ENCODE measurements at places on chromosomes 12 and 14.

GRCh38 chr14:70952485-70952884, 45.2 kb downstream of the PCNX1 start:
- no peak for DNase-seq

DNA sequence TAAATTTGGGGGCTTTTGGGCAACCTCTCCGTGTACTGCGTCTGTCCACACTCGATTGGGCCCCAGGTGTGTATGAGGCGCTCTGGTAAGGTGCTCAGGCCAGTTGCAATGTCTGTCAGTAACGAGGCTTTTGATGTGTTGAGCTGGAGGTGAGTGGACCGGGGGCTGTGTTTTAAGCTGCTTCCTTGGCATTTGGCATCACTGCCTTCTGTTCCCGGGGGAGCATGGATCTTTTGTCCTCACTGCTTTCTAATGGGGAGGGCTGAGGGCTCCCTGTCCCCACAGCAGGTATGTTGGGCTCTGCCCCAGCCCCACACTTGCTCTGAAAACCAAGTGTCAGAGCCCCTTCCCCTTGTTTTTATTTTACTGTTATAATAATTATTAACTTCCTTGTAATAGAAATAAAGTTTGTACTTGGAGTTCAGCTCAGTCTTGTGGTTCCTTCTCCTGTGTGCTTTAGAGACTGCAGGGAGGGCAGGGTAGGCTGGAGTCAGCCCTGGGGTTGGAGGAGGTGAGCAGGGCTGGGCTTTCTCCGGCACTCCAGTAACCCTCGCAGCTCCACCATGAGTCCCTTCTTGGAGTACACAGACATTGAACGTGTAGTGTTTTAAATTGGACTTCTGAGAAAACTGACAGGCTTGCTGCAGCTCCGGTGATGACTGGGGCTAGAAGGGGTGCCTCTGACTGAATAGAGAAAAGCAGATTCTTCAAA, 28.0 kb downstream of the TRAFD1 start:
- DNase-seq, result no peak

- no peak for DNase-seq
Observed at GRCh38 chr12:86660488-86661147, 404.4 kb upstream of the MGAT4C start.

GRCh38 chr12:59699421-59700152, 103.8 kb downstream of the SLC16A7 start:
- DNase-seq, result no peak

DNA sequence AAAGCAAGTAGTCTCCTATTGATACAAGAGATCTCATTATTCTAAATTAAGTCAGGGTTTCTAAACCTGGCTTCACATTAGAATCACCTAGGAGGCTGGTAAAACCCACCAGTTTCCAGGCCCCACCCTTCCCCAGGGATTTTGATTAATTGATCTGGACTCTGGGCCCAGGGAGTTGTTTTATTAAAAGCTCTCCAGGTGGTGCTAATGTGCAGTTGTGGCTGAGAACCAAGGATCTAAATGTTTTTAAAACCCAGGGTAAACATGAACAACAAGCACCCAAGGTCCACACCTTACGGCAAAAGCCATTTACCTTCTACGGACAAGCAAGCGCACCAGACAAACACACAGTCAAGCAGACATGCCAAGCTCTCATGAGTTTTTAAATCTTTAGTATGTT, 73.9 kb downstream of the SLC2A13 start:
- no peak for DNase-seq

DNA sequence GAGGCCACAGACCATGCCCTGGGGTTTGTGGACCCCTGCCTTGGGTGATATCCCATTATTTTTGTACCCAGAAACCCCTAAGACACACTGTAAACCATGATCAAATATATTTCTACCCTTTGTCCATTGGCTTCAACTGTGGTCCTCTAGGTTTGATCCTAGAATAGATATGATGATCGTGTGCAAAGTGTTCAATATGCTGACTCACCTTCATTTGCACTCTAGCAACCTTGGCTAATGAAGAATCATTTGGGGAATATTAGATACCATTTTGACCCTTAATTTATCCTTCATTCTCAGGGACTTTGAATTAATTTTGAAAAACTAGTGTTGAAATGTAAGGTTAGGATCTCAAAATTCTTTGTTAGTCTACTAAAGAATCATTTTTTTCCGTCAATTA, 73.1 kb upstream of the RAP1B start:
- DNase-seq, result no peak

DNA sequence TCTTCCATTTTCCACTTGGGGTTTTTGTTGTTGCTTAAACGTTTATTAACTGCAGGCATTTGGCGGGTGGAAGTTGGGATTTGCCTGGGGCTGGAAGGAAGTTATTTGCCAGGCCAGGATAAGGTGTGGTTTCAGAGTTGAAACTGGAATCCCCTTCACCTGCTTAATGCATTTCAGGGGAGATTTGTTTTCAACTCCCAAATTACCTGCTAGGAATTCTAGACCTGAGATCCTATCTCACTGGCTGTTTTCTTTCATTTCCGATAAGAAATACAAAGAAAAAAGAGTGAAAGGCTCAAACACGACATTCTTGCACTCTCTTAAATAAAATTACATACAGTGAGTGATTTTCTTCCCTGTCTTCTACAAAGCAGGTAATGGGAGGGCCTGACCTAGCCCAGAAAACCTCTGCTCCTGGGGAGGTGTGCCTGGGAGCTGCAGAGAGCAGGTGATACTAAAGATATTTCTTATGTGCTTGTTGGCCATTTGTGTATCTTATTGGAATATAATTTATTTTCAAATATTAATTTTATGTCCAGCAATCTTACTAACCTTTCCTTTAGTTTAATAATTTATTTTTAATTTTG, 278.2 kb downstream of the ZFP36L1 start:
- no peak for DNase-seq

DNA sequence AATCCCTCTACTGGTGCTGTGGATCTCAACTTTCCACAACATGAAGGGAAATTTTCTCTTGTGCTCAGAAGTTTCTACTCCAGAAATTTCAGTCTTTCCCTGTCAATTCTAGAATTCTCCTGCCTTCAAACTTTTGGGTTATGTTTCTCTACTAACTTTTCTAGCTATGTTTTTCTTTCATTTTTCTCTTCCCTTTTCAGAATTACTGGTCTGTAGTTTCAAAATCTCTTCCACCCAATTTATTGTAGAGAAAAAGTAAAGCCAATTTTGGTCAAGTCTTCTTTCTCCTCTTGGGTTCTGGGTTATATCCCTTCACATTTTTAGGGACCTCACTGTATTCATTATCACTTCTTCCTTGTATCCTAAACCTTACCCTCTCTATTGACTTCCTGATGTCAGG, 18.9 kb downstream of the CNTN1 start:
- DNase-seq, result no peak

DNA sequence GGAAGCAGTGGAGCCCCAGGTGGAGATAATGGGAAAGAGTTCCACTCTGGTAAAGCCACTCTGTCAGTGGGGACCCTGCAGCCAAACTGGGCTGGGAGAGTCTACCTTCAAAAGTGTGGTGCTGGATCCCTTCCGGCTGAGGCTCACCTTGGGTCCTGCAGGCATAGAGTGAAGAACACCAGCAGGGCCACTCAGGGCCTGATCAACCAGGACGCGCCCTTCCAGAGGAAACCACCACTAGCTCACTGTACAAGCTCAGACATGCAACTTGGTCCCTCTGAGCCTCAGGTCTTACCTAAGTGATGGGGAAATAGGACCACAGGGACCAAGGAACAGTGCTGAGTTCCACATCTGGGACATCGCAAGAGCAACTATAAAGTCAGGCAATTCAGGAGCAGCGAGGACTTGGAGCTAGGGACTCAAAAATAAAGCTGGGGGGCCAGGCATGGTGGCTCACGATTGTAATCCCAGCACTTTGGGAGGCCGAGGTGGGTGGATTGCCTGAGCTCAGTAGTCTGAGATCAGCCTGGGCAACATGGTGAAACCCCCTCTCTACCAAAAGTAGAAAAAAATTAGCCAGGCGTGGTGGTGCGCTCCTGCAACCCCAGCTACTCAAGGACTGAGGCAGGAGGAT, 5.9 kb upstream of the PRPH start:
- no peak for DNase-seq

- DNase-seq, result no peak
Observed at GRCh38 chr12:121451961-121452339, 52.0 kb downstream of the RNF34 start.

DNA sequence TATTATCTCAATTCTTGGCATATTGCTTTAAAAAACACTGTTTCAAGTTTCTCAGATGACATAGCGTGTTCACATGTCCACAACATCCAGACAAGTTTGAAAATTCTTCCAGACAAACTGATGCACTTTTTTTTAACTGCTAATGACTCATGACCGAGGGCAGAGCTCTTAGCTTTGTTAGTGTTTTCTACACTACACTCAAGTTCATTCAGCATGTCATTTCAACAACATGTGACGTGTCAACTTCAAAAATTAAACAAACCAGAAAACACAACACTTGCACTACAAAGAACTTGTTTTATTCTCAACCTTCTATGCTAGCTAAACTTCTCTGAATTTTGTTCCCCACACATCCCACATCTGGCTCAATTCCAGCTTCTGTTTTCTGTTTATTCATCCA, 1186.3 kb upstream of the FLRT2 start:
- no peak for DNase-seq

GRCh38 chr12:8078916-8079315, 3.2 kb upstream of the NECAP1 start:
- DNase-seq, result no peak

- DNase-seq, result no peak
Observed at GRCh38 chr14:24399999-24400718, 1.4 kb downstream of the NYNRIN start.

GRCh38 chr14:55724736-55725135, 144.7 kb downstream of the KTN1 start:
- no peak for DNase-seq

DNA sequence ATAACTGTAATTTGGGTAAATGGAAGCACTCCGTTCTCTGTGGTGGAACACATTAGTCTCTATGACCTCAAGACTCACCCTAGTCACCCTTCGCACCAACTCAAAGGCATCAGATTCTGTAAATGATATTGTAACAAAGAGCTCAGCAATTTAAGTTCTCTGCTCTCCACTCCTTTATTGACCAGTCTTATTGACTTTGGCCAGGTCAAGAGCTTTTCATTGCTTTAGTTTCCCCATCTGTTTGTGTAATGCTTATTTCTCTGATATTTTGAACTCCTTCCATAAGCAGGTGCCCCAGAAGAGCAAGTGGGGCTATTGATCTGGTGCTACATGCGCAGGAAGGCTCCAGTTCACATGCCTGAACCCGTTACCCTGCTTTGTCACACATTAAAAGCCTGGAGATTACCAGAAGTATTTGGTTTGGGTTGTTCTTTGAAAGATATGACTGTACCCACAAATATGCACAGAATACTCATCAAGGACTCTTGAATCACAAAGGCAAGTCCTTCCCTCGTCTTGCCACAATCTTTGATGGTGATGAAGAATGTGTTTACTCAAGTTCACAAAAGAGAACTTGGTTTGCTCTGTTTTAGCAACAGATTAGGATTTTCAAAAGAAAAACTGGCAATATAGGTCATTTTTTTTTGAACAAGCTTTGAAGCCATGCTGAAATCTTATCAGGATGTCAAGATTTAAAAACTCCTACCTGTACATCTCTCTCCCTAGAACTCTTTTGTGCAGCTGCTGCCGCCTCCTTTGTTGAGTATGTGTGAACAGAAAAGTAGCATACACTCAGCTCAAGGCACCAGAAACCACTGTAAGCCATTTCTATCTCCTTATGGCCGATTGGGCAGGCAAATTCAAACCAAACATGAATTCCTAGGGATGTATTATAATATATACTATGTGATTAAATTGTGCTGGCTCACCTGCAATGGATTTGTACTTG, 193.9 kb downstream of the BCAT1 start:
- DNase-seq, result peak; percentile 42

GRCh38 chr12:47360771-47361388, 281.1 kb upstream of the AMIGO2 start:
- peak; percentile 61 for DNase-seq

DNA sequence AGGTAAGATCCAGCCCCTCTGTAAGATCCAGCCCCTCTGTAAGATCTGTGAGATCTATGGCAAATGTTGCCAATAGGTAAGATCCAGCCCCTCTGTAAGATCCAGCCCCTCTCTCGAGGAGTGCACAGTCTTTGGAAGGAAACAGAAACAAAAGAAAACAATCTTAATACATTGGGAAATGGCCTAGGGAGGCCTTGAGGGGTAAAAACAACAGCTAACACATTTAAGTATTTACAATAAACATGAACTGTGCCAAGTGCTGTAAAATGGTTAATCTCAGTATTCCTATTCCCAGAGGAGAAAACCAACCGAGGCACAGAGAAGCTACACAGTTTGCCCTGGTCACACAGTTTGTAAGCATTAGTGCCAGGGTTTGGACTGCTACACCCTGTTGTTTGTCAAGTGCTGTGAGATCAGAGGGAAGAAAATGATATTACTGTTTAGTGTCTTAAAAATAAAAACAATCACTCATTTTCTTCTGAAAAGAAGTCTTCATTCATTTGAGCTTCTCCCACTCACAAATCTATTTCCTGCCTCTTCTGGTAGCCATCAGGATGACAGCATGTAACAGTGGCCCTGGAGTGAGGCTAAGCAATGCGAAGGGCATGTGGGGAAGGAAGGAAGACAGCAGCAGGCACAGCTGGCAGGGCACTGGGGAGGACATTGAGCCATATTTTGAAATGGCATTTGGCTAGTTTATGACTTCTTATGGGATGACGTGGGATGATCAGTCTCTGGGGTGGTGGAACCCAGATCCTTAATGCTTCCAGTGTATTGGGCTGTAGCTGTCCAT, 118.7 kb upstream of the PTPRQ start:
- no peak for DNase-seq

DNA sequence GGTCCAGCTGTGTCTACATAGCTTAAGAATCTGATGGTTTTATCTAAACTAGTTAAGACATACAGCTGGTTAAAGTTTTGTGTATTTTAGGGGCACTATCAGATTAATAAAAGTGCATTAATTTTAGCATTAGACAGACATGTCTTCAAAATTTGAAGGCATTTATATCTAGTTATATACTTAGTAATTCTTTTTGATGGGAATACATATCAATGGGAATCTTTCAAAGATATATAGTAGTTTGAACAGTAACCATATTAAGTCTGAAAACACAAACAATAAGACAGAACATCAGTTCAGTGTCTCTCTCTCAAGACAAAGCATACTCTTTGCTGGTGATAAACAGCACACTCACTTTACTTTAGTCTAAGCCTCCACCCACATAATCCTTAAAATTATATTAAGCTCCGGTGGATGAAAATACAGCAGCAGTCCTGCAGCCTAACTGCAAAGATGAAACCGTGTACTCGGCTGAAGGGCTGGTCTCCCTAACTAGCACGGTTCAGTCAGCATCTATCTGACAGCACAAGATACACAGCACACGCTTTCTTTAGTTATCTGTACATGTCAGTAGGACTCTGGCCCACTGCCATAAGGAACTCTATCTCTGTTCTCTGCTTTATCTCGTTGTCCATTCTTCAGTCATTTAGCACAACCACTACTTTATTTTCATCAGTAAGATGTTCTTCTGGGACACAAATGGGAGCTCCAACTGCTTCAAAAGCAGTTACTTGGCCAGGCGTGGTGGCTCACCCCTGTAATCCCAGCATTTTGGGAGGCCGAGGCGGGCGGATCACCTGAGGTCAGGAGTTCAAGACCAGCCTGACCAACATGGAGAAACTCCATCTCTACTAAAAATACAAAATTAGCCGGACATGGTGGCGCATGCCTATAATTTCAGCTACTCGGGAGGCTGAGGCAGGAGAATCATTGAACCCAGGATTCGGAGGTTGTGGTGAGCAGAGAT, 80.5 kb downstream of the MED13L start:
- DNase-seq, result no peak

Measured in activated CD4-positive, alpha-beta memory T cell treated with anti-CD3 and anti-CD28 coated beads for 36 hours (primary cell).